CD4-positive, alpha-beta T cell treated with Interleukin-6 at 100 ng/mL for 8 hours (primary cell): ENCODE measurements at places on chromosomes 16 and 17.

DNA sequence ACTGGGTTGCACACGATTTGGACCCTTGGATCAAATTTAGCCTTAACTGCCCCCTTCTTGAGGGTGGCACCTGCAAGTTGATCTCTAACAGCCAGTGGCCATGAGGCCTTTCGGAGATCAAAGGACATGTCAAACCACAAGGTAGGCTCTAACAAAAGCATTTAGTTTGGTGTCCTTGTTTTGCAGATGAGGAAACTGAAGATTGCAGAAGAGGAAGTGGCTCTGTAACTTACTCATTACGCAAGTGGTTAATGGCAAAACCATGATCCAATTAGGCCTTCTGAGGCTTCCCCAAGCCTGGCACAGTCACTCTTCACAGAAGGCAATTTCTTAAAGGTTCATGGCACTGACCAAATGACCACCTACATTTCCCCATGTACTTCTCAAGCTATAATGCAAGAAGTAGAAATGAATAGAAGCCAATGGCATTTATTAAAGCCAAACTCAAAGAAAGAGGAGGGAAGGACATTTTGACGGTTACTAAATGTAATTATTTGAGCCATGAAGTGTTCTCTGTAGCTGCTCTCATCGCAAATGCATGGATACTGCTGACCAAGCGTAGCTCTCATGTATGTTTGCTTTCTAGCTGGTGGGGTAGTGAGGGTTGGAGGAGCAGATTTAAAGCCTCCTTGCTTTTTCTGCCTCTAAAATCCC is 32.8 kb upstream of the ABCC12 start:
- DNase-seq = no peak

- no peak for DNase-seq
Measured at GRCh38 chr17:47210105-47210504, 957 bp downstream of the MYL4 start.

GRCh38 chr16:86389566-86390328 is 120.6 kb upstream of the FOXF1 start:
- DNase-seq = no peak

DNA sequence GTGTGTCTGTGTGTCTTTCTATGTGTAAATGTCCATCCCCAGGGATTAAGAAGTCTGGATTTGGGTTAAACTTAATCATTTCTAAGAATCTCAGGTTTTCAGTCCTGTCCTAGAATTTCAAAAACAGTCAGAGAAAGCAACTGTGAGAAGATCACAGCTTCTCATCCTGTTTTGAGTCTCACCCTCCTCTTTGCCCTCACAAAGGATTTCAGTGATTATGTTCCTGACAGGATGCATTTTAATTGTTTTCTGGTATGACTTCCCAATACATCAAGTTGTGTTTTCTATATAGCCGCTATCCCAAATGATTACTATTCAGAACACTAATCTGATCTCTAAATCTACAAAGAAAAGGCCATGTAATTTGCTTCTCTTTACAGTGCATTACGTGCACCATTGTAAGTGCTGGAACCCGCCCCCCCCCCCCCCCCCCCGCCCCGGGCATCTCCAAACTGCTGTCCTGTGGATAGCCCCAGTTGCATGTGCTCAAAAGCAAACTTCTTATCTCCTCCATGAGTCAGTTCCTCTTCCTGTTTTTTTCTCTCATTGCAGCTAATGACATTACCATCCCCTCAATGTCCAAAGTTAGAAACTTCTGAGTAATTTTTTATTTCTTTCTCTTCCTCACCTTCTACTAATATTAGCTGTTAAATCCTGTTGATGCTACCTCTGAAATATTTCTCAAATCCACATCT is 73.9 kb downstream of the CDH13 start:
- DNase-seq = no peak

DNA sequence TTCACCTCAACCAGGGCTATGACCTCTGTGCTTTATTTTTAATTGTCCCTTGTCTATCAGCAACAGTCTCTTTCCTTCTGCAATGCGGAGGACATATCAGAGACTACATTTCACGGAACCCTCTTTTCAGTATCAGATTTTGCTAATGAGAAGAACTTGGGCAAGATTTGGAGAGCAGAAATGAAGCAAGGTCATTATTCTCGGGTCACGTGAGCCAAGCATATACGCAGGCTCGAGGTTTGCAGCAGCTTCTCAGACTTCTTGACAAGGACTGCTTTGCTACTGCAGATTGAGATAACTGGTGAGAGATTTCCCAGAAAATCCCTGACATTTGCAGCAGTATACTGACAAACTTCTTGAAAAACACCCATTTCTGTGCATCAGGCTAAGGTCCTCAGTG is 30.4 kb downstream of the ABCA10 start:
- no peak for DNase-seq

DNA sequence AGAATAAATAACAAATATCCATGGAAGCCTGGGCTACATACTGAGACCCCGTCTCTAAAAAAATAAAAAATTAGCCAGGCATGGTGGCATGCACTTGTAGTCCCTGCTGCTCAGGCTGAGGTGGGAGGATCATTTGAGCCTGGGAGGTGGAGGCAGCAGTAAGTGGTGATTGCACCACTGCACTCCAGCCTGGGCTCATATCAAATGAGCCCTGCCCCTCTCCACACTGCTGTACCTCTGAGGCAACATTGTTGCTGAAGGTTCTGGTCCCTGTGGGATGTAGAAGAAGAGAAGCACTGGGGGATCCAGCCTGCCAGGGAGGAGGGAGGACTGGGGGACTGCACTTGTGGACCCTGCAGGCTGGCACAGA is 11.4 kb upstream of the ARHGAP23 start:
- no peak for DNase-seq

GRCh38 chr17:36131421-36131820 is 27.8 kb downstream of the CCL4 start:
- no peak for DNase-seq

- no peak for DNase-seq
Measured at GRCh38 chr17:55441544-55441943, 19.9 kb upstream of the MMD start.
